ENCODE measurements at places on chromosomes 1 and 21.

GRCh38 chr1:93502571-93502970, 54.7 kb downstream of the FNBP1L start:
- DNase-seq = no peak

DNA sequence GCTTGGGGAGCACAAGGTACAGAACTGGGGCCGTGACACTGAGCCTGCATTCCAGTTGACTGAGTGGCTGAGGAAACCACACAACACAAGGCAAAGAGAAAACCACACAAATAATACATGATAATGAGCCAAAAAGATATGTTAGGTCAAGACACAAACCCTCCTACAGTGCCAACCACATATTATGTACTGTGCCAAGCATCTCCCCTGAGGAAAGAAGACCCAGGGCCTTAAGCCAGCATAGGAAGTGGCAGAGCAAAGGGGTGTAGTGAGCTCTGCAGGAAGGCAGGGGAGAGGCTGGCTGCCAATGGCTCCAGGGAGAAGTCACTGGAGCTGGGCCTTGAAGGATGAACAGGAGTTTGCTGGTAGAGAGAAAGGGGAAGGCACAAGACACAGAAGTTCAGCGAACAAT, 28.2 kb downstream of the CTNNBIP1 start:
- no peak for DNase-seq

GRCh38 chr1:49240709-49241221, 464.1 kb upstream of the BEND5 start:
- no peak for DNase-seq

- DNase-seq = no peak
These were observed 7.3 kb downstream of the LYPD8 start for GRCh38 chr1:248748211-248748610.

DNA sequence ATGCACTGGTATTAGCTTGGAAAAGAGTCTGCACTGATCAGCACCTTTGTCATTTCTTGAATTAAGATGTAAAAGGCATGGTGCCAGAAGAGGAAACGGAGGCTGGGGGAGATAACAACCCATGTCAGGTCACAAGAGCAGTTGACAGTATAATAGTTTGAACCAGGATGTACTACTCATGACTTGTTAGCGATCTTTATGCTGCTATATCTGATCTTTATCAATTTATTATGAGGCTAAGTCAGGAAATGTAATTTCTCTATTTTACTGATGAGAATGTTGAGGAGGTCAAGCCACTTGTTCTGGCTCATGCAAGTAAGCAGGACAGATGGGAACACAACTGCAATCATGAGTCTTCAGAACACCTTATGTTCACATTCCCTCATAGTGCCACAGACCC, 41.4 kb downstream of the RGS5 start:
- no peak for DNase-seq

Data from AG09309 (cell line).